ENCODE measurements at places on chromosomes 4 and X. TPM values are rescaled to one million over a fixed set of nuclear protein-coding genes. Genes with fewer than 3 reads are reported as not detected.

DNA sequence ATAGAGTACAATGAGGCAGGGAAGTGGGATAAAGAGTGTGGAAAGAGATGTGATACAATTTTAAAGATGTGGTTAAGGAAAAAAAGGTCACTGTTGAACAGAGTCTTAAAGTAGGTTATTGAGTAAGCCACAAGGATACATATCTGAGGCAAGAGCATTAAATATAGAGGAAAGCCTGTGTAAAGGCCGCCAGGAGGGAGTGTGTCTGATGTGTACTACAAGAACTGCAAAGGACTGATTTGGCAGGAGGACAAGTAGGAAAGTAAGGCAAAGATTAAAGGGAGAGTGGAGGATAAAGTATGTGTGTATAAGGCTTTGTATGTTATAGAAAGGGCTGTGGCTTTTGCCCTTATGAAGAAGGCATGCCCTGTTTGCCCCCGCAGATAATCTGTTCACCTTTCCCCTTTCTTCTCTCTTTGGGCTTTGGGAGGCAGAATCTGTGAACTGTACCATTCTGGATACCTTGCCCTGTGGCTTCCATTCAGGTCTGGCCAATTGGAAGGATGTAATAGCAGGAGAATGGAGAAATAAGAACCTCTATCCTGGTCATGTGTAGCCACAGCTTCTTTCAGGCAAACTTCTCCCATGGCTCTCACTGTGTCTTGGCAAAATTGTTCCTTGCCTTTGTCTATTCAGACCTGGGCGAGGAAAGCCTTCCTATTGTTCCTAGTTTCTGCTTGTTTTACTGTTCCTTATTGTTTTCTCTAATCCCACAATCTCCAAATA lies 68.9 kb upstream of the FAM47B start:
- DNase-seq, result no peak
- H3K4me3 ChIP-seq, result no peak overlapping the region
- no peaks in the 10 kb centered on the region for H3K4me1 ChIP-seq
- H3K36me3 ChIP-seq, result no peaks in the 10 kb centered on the region

GRCh38 chr4:108644237-108644636 lies 6.2 kb upstream of the OSTC start:
- no peaks in the 10 kb centered on the region for H3K4me1 ChIP-seq
- H3K36me3 ChIP-seq, result no peaks in the 10 kb centered on the region
- H3K27me3 ChIP-seq, result no peaks in the 10 kb centered on the region
- no peak overlapping the region for H3K27ac ChIP-seq
- no peak for DNase-seq

The BEX4 gene
- total RNA-seq, result 4.4 TPM

DNA sequence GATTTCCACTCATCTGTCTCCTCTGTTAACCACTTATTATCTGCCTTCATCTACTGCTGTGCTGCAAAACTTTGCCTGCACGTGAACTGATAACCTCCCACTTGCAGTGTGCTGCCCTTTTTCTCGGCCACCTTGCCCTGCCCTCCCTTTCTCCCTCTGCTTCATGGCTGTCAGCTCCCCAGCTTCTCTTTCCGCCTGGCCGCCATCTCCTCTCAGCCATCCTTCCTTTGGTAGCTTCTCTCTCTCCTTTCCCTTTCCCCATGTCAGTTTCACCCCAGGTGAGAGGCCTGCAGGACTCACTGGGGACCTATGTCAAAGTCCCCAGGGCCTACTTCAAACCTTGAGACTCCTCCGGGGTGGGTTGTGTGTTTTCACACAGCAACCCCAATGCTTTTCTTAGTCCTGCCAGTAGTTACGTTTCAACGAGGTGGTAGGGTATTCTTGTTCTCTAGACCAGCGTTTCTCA lies 6.6 kb downstream of the MSL3 start:
- H3K4me1 ChIP-seq, result no peaks in the 10 kb centered on the region
- no peak overlapping the region for H3K27ac ChIP-seq
- DNase-seq, result no peak
- H3K4me3 ChIP-seq, result no peak overlapping the region

GRCh38 chrX:30635630-30636029 lies 17.6 kb upstream of the GK start:
- no peaks in the 10 kb centered on the region for H3K4me1 ChIP-seq
- no peaks in the 10 kb centered on the region for H3K36me3 ChIP-seq
- no peak for DNase-seq
- no peak overlapping the region for H3K27ac ChIP-seq
- H3K4me3 ChIP-seq, result no peak overlapping the region

GRCh38 chr4:41380511-41381157 lies 123.9 kb downstream of the UCHL1 start:
- no peaks in the 10 kb centered on the region for H3K36me3 ChIP-seq
- H3K27ac ChIP-seq, result no peak overlapping the region
- no peaks in the 10 kb centered on the region for H3K27me3 ChIP-seq
- H3K4me3 ChIP-seq, result no peak overlapping the region

The OTC gene
- total RNA-seq, result not detected

GRCh38 chr4:105474099-105474518 lies 247 bp upstream of the PPA2 start:
- peaks cover 21% of the 10 kb centered on the region for H3K4me1 ChIP-seq
- no peaks in the 10 kb centered on the region for H3K36me3 ChIP-seq
- peak; percentile 91 for DNase-seq
- H3K27me3 ChIP-seq, result no peaks in the 10 kb centered on the region
- peak overlapping the region; percentile 100 for H3K27ac ChIP-seq

- peaks cover 43% of the 10 kb centered on the region for H3K4me1 ChIP-seq
- H3K27me3 ChIP-seq, result no peaks in the 10 kb centered on the region
- DNase-seq, result no peak
- H3K27ac ChIP-seq, result no peak overlapping the region
Measured at GRCh38 chrX:1389181-1389992, 2.5 kb downstream of the SLC25A6 start.

GRCh38 chr4:174794543-174795094 lies 34.4 kb downstream of the GLRA3 start:
- H3K4me1 ChIP-seq, result no peaks in the 10 kb centered on the region
- H3K27me3 ChIP-seq, result no peaks in the 10 kb centered on the region
- H3K36me3 ChIP-seq, result no peaks in the 10 kb centered on the region
- DNase-seq, result no peak
- no peak overlapping the region for H3K4me3 ChIP-seq

The KIT gene
- total RNA-seq, result 62.3 TPM

DNA sequence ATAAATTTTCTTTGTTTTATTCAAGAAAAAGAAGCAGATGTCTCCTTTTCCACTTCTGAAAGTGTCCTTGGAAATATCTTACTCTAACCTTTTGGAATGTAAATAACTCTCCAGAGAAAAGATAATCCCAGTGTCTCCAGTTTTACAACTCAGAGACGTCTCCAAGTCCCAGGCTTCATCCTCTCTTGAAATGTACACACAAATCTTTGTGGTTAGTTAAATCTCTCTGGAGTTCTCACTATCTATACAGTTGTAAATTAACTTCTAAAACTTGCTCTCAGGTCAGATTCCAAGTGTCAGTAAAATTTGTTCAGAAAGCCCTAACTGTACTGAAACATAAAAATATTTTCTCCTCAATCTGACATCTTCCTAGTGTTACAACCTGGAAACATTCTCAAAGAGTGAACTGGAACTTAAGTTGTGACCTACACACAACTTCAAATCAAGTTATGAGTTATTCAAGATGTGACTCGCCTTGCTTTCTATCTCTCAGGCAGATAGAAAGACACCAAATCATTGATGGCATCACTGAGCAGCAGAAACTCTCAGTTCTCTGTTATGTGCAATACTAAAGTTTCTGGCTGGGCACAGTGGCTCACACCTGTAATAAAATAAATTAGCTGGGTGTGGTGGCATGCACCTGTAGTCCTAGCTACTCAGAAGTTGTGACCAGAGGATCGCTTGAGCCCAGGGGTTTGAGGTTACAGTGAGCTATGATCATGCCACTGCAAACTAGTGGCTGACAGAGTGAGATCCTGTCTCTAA lies 284.2 kb downstream of the RCHY1 start:
- no peak overlapping the region for H3K4me3 ChIP-seq
- DNase-seq, result peak; percentile 27
- no peaks in the 10 kb centered on the region for H3K27me3 ChIP-seq
- peaks cover 21% of the 10 kb centered on the region for H3K4me1 ChIP-seq
- H3K36me3 ChIP-seq, result no peaks in the 10 kb centered on the region
- peak overlapping the region; percentile 35 for H3K27ac ChIP-seq

The PNCK gene
- total RNA-seq, result 74.4 TPM

Data from transverse colon (tissue), 4 donors.